ENCODE measurements at places on chromosomes 5 and 9.

GRCh38 chr5:424301-425110, 18.5 kb upstream of the EXOC3 start:
- DNase-seq = no peak

GRCh38 chr5:172881691-172882370, 47.8 kb downstream of the ERGIC1 start:
- no peak for DNase-seq

DNA sequence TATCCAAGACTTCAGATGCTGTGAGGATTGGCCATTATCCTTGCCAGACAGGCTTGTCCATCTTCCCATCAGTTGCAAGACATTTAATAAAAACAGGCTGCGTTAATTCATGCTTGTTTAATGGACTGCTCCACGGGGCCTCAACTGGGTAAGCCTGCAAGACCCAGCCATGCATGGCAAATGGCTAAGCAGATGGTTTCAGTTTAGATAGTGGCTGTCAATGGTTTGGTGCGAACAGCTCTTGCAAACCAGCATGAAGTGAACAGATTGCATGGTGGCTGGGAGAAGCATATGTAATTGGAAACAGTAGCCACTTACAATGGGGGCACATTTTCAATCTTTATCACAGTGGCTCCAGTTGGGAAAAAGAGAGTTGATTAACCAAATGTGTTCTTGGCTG, 628.2 kb upstream of the KLF4 start:
- DNase-seq = no peak

DNA sequence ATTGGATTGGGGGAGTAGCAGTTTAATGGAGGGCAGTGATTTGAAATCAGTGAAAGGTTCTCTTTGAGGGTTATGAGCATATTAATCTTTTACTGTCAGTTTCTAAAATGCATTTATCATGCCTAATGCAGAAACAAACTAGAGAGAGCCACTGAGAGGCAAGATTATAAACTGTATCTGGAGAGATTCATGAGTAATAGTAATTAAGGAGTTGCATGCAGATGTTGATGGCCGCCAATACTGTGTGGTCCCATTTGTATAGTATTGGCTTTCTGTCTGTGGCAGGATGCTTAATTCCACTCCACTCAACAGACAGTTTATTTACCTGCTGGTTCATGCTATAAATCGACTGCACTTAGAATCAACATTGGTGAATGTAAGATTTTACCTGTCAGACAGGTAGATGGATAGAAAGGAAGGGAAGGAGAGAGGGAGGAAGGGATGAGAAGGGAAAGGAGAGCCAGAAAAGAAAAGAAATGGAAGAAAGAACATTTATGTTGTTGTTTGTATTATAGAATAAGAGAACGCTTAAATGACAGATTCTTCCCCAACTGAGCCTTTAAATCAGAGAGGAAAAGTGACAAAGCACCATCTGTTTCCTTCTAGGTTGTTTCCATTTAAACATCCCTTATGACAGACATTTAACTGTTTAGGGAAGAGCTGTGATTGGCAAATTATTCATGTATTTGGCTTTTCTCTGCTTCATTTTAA, 146.5 kb downstream of the PAM start:
- no peak for DNase-seq

DNA sequence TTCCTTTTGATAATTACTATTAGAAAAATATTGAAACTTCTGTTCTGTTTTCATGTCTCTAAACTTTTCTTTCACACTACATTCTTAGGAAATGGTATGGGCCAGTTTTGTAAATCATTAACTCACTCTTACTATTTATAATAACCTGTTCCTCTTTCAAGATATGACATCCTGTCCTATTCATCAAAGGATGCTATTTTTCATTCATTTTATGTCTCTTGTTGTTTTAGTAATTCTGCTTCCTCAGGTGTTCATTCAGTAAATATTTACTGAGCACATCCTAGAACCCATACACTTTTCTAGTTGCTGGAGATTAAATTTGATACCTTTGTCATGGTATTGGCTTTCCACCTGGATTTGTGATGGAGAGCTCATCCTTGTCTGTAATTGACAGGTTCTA, 58.0 kb downstream of the GDA start:
- DNase-seq = no peak

DNA sequence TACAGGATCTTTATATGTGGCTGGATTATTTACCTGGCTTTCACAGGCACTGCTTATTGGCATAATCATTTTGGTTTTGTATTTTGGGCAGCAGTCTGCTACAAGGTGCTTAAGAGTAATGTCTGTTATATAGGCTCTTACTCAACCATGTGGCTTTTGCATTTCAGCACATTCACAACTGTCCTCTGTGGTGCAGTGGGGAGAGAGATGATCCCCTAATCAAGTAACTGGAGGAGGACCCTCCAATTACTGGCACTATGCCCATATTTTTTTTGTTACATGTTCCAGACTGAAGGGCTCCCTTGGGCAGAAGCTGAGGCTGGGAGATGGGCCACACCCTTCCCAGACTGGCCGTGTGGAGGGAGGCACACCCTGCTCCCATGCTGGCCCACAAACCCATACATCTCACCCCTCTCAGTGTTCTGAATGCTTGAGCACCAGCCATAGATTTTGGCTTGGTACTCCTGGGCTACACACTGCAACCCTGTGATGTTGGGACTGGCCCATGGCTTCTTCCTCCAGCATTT, 173.5 kb downstream of the FAM174A start:
- no peak for DNase-seq

GRCh38 chr9:109320331-109320741, 523 bp downstream of the EPB41L4B start:
- no peak for DNase-seq

- DNase-seq = no peak
These were observed 98.7 kb downstream of the RAPGEF6 start for GRCh38 chr5:131536211-131536826.

GRCh38 chr5:131545845-131546244, 89.2 kb downstream of the RAPGEF6 start:
- no peak for DNase-seq

DNA sequence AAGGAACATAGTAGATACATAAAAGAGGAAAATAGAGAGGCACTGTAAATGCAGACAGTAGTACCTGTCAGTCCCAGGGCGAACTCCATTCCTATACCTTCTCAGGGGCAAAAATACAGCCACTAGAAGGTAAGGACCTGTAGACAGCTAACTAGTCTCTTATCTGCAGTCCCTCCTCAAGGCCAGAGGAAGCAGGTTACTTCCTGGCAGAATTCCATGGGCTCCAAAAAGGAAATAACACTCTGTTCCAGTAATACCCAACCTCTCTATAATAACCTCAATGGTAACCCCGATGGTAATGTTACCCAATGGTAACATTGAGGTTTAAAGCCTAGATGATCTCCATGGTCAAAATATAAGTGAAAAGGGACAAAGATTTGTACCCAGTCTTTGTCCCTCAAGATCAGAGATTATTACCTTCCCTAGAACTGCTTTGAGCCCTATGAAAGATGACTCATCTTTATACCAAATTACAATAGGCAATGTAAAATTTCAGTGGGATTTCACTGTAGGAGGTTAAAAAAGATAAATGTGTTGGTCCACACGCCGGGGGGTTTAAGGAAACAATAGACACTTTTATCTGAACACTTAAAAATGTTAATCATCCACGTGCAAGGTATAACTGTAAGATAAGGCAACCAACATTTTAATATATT, 113.0 kb downstream of the DENND1A start:
- DNase-seq = no peak

DNA sequence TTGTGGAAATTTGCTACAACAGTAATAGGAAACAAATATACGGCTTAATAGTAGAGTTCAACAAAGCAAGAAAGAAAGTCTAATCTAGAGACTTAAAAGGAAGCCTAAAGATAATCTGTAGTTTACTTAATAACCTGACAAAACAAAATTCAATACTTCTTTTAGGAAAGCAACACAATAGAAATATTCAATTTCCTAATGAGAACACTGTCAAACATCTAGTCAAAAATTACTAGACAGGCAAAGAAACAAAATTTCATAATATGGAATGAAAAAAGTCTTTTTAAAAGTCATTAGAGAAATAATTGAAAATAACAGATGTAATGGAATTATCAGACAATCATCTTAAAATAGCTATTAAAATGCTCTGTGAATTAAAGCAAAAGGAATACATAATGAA, 692.5 kb upstream of the ADAMTS16 start:
- DNase-seq = no peak

DNA sequence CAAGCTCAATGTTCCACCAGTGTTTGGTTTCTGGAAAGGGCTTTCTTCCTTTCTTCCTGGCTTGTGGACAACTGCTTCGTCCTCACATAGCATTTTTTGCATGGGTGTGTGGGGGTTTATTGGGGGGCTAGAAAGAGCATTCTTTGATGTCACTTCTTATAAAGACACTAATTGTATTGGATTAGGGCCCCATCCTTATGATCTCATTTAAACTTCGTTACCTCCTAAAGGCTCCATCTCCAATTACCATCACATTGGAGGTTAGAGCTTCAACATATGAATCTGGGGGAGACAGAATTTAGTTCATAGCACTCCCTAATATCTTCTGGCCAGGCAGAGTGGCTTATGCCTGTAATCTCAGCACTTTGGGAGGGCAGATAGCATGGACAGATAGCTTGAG, 6.1 kb upstream of the MACROH2A1 start:
- no peak for DNase-seq

DNA sequence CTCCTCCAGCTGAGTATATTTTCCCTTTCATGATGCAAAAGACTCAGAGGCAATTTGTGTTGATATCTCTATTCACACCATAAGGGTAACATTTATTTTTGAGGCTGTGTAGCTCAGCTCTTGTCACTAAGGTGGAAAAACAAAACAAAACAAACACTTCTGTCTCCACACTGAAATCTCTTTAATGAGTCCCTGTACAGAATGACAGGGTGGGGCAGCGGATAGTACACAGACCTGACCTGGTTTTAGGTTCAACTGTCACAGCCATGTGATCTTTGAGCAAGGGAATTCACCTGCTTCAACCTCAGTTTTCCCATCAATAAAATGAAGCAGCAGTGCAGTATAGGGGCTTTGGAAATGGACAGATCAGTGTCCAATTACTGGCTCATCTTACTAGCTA, 29.3 kb downstream of the TLR4 start:
- DNase-seq = no peak

DNA sequence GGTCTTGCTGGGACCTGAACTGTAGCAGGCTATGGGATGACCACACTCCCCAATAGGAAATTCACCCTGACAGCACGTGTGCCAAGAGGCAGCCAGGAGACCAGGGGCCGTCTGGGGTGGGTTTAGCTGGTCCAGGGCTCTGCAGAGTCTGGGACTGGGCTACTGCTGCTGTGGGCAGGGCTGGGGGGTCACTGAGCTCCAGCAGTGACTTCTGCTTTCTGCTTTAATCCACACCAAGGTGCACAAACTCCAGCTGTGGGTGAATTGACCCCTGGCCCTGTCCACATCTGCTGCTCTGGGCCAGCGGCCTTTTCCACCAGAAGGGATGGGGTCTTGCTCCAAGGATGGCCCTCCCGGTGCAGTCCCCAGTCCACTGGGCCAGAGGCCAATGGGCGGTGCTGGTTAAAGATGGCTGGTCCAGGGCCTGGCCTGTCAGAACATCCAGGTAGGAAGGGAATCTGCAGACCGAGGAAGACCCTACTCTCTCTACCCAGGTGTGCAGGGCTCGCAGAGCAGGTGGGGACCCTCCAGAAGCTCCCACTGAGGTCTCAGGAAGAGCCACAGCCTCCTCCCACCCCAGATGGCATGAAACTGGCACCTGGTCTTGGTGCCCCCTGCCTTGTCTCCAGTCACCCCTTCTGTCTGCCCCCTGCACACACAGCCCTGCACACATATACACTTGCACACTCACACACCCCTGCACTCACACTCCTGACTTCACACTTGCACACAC, 28.0 kb downstream of the GLT6D1 start:
- DNase-seq = no peak

DNA sequence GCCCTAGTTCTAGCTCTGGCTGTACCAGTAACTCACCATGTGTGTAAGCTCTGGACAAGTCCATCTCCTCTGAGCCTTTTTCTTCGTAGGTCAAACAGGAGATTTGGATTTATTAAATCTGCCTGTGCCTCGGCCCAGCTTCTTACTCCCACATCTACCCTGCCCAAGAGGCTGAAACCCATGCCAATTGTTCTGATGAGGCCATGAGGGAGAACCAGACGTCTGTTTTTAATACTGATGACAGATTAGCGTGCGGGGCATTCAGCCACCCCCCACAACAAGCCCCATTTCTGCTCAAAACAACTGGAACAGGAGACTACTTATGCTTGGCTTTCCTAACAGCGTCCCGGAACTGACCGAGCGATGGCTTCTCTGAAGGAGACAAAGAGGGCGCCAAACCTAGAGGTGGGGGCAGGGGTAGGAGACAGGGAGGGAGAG, 81.2 kb upstream of the TRIM32 start:
- no peak for DNase-seq

DNA sequence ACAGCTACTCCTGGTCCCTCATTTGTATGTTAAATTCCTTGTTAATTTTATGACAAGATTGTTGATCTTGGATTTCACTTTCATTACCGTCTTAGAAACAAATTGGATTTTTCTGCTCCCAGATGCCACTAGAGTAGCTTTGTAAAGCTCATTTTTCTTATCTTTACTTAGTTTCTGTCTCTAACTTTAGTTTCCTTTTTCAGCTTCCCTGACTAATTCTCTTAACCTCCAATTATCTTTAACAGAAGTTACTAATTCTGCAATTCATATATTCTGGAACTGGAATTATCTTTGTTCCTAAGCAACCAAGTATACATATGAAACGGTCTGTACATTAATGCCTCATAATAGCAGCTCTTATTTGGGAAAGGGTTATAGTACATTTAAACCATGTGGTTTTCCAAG, 16.7 kb downstream of the ITGA1 start:
- DNase-seq = no peak

GRCh38 chr5:10250806-10251276, 761 bp downstream of the CCT5 start:
- no peak for DNase-seq

- no peak for DNase-seq
These were observed 265.8 kb downstream of the ADAMTSL1 start for GRCh38 chr9:18739641-18740318.

GRCh38 chr5:15452781-15453180, 47.2 kb upstream of the FBXL7 start:
- DNase-seq = no peak

DNA sequence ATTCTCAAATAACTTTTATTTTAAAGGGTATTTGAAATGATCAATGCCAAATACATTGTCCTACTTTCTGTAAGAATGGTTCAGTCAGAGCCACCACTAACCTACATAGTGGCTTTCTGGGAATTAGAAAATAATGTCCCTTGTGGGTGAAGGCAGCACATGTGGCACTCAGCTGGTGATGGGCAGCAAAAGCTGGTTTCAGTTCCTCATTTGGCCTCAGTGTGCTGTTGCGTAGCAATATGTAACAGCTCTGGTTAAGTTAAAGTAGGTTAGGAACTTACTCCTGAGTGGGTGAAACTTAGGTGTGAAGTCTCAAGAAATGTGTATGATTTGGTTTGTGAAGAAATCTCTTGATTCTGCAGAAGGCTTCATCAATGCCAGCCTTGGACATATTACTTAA, 99.6 kb upstream of the SPEF2 start:
- DNase-seq = no peak

GRCh38 chr5:175393897-175394296, 50.1 kb downstream of the DRD1 start:
- no peak for DNase-seq

Measured in stimulated activated CD4-positive, alpha-beta T cell treated with anti-CD3 and anti-CD28 coated beads, TNF-alpha, amount 100 ng/mL, for 4 hours (primary cell).